NCI-H1436 treated with DMSO at 0.1 percent for 48 hours (cell line): ENCODE measurements at places on chromosomes 3 and 15.

DNA sequence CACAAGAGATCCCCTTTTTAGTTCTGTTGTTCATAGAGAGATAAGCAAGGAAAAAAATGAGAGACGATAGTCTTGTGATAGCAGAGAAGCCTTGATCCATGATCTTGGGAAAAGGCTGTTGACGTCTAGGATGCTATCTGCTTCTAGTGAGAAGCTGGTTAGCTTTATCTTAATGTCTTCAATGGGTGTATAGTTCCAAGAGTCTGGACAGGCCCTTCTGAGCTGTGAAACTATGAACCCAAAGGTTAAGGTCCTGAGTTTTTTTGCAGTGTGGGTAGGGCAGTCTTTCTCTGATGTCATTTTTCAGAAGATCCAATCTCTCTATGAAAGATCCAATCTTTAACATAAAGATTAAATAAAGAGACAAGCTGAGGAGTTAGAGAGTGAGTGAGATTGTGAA is 10.5 kb upstream of the NOX5 start:
- DNase-seq, result no peak

- no peak for DNase-seq
These were observed 18.2 kb downstream of the KLHL6 start for GRCh38 chr3:183537295-183537730.

DNA sequence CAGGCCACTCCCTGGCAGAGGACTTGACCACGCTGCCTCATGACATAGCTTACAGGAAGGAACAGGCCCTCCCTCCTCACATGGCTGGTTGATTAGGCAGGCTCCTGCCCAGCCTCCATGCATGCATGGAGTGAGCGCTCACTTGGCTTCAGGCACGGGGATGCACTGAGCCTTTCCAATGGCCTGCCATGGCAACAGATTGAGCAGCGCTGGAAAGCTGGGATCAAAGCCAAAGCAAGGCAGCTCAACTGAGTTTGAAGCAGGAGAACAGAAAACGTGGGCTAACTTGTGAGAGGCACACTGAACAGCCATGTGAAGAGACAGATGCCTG is 5.9 kb upstream of the GRAMD2A start:
- no peak for DNase-seq

- DNase-seq, result no peak
These were observed 314.2 kb downstream of the NTRK3 start for GRCh38 chr15:87942316-87942715.

- DNase-seq, result no peak
These were observed 786.5 kb downstream of the PDCD6IP start for GRCh38 chr3:34584971-34585370.

DNA sequence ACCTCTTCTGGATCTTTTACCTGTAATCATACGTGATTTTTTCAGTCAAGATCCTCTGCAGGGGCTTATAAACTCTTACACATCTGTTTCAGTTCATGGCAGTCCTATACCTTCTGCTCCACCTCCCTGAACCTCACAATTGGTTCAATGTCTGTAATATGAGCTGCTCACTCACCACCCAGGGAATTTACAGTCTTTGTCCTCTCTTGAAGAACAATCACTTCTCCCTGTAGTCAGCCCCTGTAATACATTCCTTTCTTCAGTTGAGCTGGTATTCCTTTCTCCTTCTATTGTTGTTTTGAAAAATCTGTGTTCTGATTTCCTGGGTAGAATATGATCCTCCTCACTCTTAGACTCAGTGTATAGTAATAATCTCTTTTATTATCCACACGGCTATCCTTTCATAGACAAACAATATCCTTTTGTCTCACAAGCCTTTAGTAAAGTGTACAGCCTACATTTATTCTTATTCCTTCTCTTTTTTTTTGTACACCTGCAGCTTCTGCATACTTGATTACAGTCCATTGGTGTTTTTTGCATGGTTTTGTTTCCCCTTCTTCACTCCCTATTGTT is 101.8 kb downstream of the NECTIN3 start:
- DNase-seq, result no peak

DNA sequence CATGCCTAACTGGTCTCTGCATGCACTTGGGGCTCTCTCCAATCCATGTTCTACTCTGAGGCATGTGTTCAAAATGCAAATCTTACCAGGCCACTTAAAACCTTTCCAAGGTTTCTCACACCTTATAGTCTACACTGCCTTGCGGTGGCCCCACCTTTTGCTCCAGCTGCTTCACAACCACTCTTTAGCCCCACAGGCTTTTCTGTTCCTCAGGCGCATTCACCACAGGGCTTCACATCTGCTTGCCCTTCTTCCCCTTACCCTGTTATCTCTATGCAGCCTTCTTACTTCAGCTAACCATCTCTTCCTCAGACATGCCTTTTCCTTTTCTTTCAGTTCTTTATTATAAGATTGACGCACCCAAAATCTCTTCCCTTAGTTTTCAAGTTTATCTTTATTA is 37.8 kb downstream of the MINDY4B start:
- no peak for DNase-seq

DNA sequence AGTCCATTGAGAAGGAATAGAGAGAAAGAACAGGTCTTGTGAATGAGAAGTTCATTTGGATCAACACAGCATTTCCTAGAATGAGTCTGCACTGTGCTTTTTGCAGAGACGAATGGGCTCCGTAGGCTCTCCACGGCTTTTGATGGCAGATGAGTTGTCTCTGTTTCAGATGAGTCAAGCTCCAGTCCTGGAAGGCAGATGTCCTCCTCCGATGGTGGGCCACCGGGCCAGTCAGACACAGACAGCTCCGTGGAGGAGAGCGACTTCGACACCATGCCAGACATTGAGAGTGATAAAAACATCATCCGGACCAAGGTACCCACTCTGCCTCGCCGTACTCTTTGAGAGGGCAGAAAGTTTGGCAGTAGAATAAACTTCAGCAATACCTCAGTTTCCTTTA is 70.5 kb downstream of the SIDT1 start:
- DNase-seq, result no peak

DNA sequence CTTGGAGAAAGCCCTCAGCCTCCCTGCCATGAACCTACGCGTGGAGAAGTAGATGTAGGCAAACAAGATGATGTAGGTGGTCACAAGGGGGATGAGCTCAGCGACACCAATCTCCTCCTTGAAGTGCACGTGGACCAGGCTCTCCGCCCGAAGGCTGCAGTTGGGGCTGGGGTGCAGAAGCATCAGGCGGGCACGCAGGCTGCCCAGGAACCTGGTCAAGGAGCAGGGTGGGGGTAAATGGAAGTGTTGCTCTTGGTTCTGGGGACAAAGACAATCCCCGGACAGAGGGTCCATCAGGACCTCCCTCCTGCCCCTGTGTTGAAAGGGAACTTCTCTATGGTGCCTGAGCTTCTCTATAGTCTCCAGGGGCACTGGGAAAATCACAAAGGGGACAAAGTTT is 45.1 kb downstream of the PTPN23 start:
- no peak for DNase-seq

DNA sequence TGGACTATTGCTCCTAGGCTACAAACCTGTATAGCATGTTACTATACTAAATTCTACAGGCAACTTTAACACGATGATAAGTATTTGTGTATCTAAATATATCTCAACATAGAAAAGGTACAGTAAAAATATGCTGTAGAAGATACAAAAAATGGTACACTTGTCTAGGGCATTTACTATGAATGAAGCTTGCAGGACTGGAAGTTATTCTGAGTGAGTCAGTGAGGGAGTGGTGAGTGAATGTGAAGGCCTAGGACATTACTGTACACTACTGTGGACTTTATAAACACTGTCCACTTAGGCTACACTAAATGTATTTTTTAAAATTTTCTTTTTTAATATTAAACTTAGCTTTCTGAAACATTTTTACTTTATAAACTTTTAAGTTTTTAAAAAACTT is 140.5 kb upstream of the SGO1 start:
- DNase-seq, result no peak

GRCh38 chr3:142019794-142020320 is 129.5 kb downstream of the TFDP2 start:
- no peak for DNase-seq

GRCh38 chr3:20999661-21000060 is 751.3 kb downstream of the ZNF385D start:
- no peak for DNase-seq

DNA sequence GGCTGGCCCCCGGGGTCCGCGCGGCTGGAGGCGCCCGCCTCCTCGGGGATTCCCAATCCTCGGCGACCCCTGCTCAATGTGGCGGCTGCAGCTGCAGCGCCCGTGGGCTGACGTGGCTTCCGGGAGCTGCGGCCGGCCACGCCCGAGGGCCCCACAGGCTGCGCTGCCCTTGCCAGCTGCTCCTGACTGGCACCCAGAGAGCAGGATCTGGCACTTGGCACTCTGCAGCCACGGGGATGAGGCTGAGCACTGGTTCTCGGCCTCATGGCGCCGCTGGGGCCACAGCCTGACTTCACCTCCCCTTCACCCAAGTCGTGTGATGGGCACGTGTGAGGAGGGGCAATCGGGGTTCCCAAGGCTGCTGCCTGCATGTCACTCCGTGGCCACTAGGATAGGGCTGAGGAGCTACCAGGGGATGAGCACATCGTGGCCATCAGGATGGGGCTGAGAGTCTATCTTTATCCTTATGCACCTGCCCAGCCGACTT is 267.8 kb upstream of the FRG2C start:
- DNase-seq, result no peak

DNA sequence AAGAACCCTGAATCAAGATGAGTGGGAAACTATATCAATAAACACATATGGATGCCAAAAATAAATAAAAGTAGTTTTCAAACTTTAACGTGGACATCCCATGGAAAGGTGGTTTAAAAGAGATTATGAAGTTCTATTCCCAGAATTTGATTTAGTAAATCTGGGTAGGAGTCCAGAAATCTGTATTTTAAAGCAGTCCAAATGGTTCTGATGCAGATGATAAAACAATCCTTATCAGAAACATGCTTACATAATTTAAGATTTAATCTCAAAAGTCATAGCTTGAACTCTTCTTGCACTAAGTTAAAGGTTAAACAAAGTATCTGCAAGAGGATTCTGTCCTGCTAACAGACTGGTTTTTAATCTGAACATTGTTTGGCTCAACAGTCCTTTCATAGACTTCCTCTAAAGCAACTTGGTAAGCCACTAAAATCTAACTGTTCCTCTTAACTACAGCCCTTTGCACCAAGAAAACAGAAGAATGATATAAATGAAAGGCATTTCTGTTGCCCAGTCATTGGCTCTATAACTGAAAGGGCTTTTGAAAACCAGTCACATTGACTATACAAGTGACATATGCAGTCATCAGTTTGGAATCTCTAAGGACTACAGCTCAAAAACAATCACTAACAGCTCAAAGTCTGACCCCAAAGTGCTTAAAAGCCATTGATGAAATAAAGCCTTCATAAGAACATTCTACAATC is 23.4 kb upstream of the MAP4 start:
- no peak for DNase-seq

DNA sequence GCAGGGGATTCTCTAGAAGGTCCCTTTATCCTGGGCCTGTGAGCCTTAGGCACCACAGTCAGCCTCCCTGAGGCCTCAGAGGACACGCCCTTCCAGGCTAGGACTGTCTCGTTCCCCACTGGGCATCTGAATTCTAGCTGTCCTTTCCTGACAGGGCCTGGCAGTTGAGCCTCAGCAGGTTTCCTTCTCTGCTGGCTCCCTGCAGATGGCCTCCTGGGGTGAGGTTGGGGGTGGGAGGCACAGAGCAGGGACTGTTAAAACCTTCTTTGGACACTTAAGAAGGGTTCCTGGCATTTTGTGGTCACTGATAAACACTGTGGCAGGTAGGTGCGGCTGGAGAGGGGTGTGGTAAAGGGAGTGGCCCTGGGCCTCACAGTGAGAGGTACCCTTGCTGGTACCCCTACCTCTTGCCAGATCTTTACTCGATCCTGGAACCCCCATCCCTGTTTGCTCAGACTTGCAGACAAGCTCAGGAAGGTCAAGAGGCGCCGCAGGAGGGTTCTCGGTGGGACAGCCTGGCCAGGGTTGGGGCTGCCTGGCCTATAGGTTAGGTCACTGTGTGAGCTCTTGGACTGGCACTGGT is 8.5 kb downstream of the CLK3 start:
- no peak for DNase-seq

DNA sequence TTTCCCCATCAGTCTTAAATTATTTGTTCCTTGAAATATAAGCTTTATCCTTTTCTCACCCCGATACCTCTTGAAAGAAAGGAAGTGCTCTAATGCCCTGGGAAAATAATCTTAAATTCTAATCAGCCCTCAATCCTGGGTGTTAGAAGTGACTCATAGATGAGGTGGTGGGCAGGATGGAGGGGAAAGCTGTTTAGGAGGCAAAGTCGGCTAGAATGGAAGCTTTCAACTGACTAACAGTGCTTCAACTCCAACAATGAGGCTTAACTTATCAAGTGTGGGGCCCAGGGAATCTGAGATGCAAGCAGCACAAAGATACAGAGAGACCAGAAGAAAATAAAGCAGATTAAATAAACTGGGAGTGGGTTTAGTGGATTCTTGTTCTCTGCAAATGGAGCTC is 175.8 kb downstream of the EPHB1 start:
- DNase-seq, result no peak

DNA sequence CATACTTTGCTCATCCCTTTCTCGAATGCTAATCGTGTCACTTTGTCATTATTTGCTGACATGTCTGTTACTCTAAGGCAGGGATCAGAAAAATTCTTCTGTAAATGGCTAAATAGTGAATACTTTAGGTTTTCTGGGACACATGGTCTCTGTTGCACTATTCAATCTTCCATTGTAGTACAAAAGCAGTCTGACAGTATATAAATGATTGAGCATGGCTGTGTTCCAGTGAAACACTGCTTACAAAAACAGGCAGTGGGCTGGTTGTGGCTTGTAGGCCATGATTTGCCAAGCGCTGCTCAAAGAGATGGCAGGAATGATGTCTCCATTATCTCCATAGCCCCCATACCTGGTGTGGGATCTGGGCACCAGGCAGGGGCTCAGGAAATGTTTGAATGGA is 45.6 kb downstream of the TMEM266 start:
- DNase-seq, result no peak

GRCh38 chr3:165837058-165837525 is at the start of gene BCHE:
Gene BCHE (minus strand): TSS chr3:165837423. CDS start chr3:165831033, 6,390 bp downstream.
- peak; percentile 49 for DNase-seq

DNA sequence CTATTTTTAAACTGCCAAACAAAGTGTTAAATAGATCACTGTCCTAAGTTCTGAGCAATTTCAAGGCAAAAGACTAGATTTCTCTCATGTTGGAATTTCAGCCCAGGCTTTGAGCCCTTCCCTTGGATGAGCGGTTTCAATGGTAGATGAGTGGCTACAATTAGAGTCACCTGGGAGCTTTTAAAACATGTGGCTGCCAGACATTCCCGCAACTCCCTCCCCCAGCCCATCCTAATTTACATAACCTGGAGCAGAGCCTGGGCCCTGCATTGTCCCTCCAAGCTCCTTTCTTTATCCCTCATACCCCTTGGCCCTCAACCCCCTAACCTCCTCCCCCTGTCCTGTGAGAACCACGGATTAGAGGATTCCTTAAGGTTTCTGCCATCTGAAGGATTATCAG is 357.5 kb upstream of the UMPS start:
- no peak for DNase-seq

DNA sequence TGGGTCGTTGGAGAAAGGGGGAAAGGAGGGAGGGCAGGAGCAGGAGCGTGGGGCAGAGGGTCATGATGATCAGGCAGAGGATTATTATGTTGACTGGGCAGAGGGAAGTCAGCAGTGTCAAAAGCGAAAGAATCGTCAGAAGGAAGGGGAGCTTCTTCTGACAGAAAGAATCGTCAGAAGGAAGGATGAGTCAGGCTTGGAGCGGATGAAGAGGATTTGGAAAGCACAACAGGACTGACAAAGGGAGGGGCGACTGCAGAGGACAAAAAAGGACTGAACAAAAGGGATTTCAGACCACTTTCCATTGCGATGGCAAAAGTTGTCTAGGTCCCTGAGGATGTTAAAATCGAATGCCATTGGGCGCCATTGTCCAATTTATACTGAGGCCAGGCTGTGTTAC is 1053.5 kb downstream of the SI start:
- no peak for DNase-seq

- DNase-seq, result no peak
These were observed 32.8 kb upstream of the LRTM1 start for GRCh38 chr3:54960701-54961100.
